ENCODE measurements at places on chromosomes 5 and 9.

GRCh38 chr5:173498286-173498685 is 118.2 kb downstream of the BOD1 start:
- H3K4me1 ChIP-seq = peaks cover 25% of the 10 kb centered on the region
- DNase-seq = no peak
- H3K4me3 ChIP-seq = peak overlapping the region; percentile 25
- no peaks in the 10 kb centered on the region for H3K36me3 ChIP-seq
- no peaks in the 10 kb centered on the region for H3K27me3 ChIP-seq

DNA sequence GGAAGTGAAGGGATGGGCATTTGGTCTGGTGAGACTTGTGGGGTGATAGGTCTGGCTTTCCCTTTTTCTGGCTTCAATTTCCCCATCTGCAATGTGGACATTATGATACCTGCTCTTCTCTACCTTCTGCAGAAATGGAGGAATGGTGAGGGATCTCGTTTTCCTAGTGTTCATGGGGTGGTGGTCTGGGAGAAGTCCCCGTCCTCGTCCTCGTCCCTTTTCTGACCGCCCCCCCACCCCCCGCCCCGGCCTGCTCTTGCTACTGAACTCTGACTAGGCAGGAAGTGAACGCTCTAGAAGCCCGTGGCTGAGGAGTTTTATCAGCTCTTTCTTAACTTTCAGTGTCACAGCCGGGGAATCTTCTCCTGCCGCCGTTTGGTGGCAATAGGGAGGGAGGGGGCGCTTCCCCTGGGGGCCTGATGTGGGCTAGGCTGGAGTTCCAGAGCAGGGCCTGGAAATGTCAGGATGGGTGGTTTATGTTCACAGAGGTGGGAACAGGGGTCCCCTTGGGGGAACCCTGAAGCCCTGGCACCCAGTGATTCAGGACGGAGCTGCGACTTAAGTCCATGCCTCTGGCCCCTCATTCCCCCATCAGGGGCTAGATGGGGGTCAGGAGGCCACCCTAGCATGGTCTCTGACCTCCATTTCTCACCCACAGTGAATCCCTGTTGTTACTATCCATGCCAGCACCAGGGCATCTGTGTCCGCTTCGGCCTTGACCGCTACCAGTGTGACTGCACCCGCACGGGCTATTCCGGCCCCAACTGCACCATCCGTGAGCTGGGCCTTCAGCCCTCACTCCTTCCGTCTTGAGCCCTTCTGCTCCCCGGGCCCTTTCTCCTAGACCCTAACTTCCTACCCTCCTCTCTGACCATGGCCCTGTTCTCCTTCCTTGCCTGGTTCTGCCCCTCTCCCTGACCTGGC is 6.7 kb downstream of the PTGS1 start:
- no peak overlapping the region for H3K27ac ChIP-seq
- no peaks in the 10 kb centered on the region for H3K27me3 ChIP-seq
- peaks cover 23% of the 10 kb centered on the region for H3K4me1 ChIP-seq
- H3K36me3 ChIP-seq = no peaks in the 10 kb centered on the region
- DNase-seq = no peak

DNA sequence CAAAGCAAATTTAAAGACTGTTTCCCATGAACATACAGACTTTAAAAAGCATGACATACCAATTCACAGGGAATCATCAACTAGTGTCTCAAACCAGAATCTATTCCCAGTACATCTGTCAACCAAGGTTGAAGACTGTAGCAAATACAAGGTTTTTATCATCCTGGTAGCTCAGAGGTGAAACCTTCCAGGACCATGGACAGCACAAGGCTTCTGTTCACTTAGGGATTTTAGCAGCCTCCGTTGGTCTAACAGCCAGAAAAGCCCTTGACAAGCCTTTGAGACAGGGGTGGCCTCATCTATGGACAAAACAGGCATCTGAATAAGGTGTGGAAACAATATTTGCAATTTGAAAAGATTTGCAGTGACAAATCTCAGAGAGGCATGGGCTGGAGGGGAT is 119.0 kb downstream of the TRIM32 start:
- no peak overlapping the region for H3K4me3 ChIP-seq
- no peaks in the 10 kb centered on the region for H3K4me1 ChIP-seq

GRCh38 chr5:10621832-10622231 is 58.0 kb downstream of the ANKRD33B start:
- H3K27me3 ChIP-seq = no peaks in the 10 kb centered on the region
- H3K4me1 ChIP-seq = peaks cover 3% of the 10 kb centered on the region
- no peaks in the 10 kb centered on the region for H3K36me3 ChIP-seq
- DNase-seq = no peak
- H3K27ac ChIP-seq = no peak overlapping the region
- H3K4me3 ChIP-seq = no peak overlapping the region

DNA sequence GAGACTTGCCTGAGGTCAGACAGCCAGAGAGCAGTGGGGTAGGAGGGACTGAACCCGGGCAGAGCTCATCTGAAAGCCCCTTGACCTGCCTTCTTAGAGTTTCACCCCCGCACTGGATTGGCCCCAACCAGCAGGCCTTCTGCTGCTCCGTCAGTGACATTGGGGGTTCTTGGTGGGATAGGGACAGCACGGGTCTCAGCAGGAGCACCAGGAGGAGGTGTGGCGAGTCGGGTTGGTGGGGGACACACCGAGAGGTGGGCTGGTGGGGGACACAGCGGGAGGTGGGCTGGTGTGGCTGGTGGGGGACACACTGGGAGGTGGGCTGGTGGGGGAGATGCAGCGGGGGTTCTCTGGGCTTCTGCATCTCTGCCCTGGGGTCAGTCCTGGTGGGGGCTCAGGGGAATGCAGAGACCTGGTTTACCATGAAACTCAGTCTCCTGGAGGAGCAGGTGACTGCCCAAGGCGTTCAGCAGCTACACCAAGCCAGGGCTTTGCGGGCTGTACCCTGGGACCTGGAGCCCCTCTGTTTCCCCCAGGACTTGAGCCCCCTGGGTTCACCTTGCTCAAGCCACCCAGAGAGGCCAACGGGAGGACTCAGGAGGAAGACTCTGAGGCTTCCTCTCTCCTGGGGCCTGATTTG is 28.1 kb upstream of the RNU6ATAC start:
- no peak for DNase-seq
- no peak overlapping the region for H3K27ac ChIP-seq
- H3K4me1 ChIP-seq = peaks cover 5% of the 10 kb centered on the region
- no peaks in the 10 kb centered on the region for H3K27me3 ChIP-seq
- H3K36me3 ChIP-seq = no peaks in the 10 kb centered on the region
- no peak overlapping the region for H3K4me3 ChIP-seq

DNA sequence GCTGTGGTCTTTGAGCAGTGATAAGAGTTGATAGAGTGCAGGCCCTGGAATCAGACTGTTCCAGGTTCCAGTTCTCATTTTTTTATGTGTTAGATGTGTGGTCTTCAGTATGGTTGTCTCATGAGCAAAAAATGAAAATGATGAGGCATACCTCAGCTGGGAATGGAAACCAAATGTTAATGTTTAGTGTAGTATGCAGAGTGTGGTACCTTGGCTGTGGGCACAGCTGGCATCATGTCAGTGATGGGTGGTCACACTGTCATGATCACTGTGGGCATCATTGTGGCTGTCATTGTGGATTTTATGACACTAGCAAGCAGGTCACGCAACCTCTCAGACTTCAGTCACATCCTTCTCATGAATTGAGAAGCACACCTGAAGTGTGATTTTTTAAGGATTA is 6.4 kb downstream of the ABLIM3 start:
- H3K36me3 ChIP-seq = no peaks in the 10 kb centered on the region
- no peaks in the 10 kb centered on the region for H3K27me3 ChIP-seq
- DNase-seq = no peak
- no peak overlapping the region for H3K27ac ChIP-seq
- peaks cover 48% of the 10 kb centered on the region for H3K4me1 ChIP-seq

- no peak for DNase-seq
- H3K4me1 ChIP-seq = peaks cover 21% of the 10 kb centered on the region
- no peaks in the 10 kb centered on the region for H3K36me3 ChIP-seq
These were observed 605 bp upstream of the DNLZ start for GRCh38 chr9:136363949-136364748.

- no peaks in the 10 kb centered on the region for H3K36me3 ChIP-seq
- H3K4me1 ChIP-seq = peaks cover 57% of the 10 kb centered on the region
- no peak overlapping the region for H3K27ac ChIP-seq
- peak overlapping the region; percentile 96 for H3K4me3 ChIP-seq
- H3K27me3 ChIP-seq = no peaks in the 10 kb centered on the region
These were observed 2.3 kb downstream of the SSBP2 start for GRCh38 chr5:81748556-81748955.

GRCh38 chr5:15932066-15932465 is 247.5 kb downstream of the MARCHF11 start:
- H3K27me3 ChIP-seq = no peaks in the 10 kb centered on the region
- peaks cover 18% of the 10 kb centered on the region for H3K36me3 ChIP-seq
- no peak overlapping the region for H3K27ac ChIP-seq
- no peak overlapping the region for H3K4me3 ChIP-seq

- DNase-seq = no peak
- H3K27ac ChIP-seq = no peak overlapping the region
- H3K4me1 ChIP-seq = peaks cover 18% of the 10 kb centered on the region
- H3K4me3 ChIP-seq = no peak overlapping the region
- H3K27me3 ChIP-seq = no peaks in the 10 kb centered on the region
These were observed 6.3 kb downstream of the IGIP start for GRCh38 chr5:140131967-140132409.

DNA sequence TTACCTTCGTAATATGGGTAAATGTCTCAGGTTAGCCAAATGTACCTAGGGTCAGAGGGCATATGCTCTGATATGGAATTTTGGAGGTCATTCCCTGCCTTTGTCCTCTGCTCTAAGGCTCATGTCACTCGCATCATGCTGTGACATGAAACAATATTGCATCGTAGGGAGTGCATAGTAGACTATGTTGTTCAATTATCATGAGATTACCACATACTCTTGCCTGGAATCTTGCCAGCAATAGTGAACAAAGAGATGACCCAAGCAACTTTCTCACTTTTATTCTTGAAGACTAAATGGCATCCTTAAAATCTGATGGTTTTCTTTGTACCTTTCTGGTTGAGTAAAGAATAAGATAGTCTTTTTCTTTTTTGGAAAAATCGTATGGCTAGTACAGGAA is 27.6 kb downstream of the ZNF462 start:
- H3K4me3 ChIP-seq = no peak overlapping the region
- H3K4me1 ChIP-seq = peaks cover 4% of the 10 kb centered on the region
- H3K36me3 ChIP-seq = no peaks in the 10 kb centered on the region
- DNase-seq = no peak
- no peaks in the 10 kb centered on the region for H3K27me3 ChIP-seq

DNA sequence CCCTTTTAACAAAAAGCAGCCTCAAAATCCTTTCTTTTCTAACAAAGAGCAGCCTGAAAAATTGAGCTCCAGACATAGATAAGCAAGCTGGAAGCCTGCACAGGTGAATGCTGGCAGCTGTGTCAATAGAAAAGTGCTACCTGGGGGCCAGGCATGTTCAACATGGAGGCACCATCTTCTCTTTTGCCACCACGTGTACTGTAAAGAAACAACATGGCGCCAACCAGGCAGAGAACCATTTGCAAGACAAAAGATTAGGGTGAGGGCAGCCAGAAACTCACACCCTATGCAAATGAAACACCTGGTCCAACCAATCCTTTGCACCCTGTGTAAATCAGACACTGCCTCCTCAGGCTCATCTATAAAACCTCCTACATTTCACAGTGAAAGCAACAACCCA is 96.0 kb downstream of the ACTL7B start:
- H3K36me3 ChIP-seq = no peaks in the 10 kb centered on the region
- no peaks in the 10 kb centered on the region for H3K4me1 ChIP-seq
- no peak for DNase-seq
- H3K4me3 ChIP-seq = no peak overlapping the region
- H3K27me3 ChIP-seq = no peaks in the 10 kb centered on the region

GRCh38 chr5:56155992-56156584 is 77.0 kb downstream of the ANKRD55 start:
- no peak overlapping the region for H3K27ac ChIP-seq
- H3K27me3 ChIP-seq = no peaks in the 10 kb centered on the region
- DNase-seq = no peak
- no peak overlapping the region for H3K4me3 ChIP-seq

DNA sequence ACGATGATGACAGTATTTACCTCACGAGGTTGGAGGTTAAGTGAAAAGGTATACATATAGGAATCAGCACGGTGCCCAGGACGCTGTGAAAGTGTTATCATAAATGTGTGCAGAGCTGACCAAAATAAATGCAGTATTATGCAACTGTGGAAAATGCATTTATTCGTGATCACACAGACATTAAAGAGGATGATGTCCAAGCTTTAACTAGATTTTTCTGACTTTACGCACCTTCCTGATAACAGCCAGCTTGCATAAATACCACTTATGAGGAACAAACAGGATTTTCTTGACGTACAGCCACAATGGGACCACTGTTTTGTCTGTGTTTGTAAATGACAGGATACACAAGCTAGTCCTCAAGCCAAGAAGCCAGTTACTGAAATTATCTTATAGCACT is 71.4 kb upstream of the ATP10B start:
- H3K4me3 ChIP-seq = no peak overlapping the region
- no peaks in the 10 kb centered on the region for H3K27me3 ChIP-seq
- no peaks in the 10 kb centered on the region for H3K4me1 ChIP-seq
- H3K27ac ChIP-seq = no peak overlapping the region

GRCh38 chr5:19837536-19838174 is 150.3 kb downstream of the CDH18 start:
- no peak for DNase-seq
- H3K27me3 ChIP-seq = no peaks in the 10 kb centered on the region
- no peaks in the 10 kb centered on the region for H3K36me3 ChIP-seq
- H3K4me1 ChIP-seq = no peaks in the 10 kb centered on the region
- no peak overlapping the region for H3K4me3 ChIP-seq
- no peak overlapping the region for H3K27ac ChIP-seq

GRCh38 chr5:112385566-112385965 is 33.5 kb downstream of the EPB41L4A start:
- no peak overlapping the region for H3K4me3 ChIP-seq
- no peaks in the 10 kb centered on the region for H3K27me3 ChIP-seq
- no peak for DNase-seq

GRCh38 chr9:6354072-6354686 is 26.0 kb downstream of the TPD52L3 start:
- no peaks in the 10 kb centered on the region for H3K36me3 ChIP-seq
- H3K27me3 ChIP-seq = no peaks in the 10 kb centered on the region
- no peak overlapping the region for H3K27ac ChIP-seq

GRCh38 chr5:35762368-35762767 is 94.3 kb upstream of the IL7R start:
- no peak overlapping the region for H3K4me3 ChIP-seq
- H3K36me3 ChIP-seq = no peaks in the 10 kb centered on the region
- H3K27ac ChIP-seq = no peak overlapping the region
- DNase-seq = no peak

GRCh38 chr5:26487553-26487952 is 550.8 kb downstream of the CDH9 start:
- H3K27me3 ChIP-seq = no peaks in the 10 kb centered on the region
- H3K4me1 ChIP-seq = no peaks in the 10 kb centered on the region
- DNase-seq = no peak

GRCh38 chr5:147431586-147431985 is 78.3 kb downstream of the DPYSL3 start:
- peak overlapping the region; percentile 76 for H3K27ac ChIP-seq
- H3K4me3 ChIP-seq = no peak overlapping the region
- H3K36me3 ChIP-seq = no peaks in the 10 kb centered on the region

DNA sequence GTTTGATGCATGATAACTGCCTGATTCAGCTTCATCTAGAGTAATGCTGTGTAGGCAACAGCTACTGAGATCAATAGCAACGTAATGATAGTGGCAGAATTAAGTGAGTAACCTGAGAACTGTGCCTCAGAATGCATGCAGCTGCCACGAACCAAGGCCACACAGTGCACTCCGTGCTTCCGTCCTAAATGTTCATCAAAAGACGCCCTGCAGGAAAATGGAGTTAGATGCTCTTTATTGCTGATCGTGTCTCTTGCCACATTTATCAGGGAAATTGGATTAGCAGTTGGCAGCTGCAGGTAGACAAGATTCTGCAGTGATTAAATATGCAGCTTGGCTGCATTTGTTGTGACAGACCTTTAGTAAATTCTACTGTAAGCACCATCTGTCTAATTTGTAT is 107.7 kb upstream of the TLX3 start:
- no peak overlapping the region for H3K27ac ChIP-seq
- no peaks in the 10 kb centered on the region for H3K27me3 ChIP-seq
- no peaks in the 10 kb centered on the region for H3K36me3 ChIP-seq
- no peaks in the 10 kb centered on the region for H3K4me1 ChIP-seq

Measured in thoracic aorta (tissue), 2 donors.